ENCODE measurements at places on chromosomes 7 and 10.

- DNase-seq, result peak; percentile 65
Measured at GRCh38 chr7:134480730-134481129, 21.8 kb upstream of the AKR1B1 start.

GRCh38 chr10:124996854-124997215 is 54.9 kb downstream of the ZRANB1 start:
- DNase-seq, result no peak

DNA sequence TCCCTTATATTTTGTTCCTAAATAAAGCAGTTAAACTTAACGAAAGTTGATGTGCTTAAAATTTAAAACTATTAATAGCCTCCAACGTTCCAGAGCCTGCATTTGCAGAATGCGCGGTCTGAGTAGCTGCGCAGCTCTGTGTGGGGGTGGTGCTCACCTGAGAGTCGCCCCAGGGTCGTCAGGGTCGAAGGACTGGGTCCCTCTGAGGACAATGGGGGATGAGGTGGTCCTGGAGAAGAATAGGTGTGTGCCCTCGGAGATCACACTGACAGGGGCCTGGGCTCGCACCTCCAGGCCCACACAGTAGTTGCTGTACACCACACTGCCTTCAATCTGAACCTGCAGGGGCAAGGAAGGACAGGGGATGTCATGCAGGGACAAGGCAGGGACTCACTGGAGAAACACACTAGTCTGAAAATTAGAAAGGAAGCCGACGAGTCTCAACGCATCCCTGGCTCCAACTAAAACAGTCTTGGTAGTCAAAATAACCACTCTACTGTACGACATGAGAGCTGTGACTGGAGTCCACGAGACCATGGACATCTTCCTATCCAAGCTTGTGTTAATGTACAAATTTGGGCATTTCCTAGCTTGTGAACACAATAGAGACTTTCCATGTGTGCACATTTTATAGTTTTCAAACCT is 54.4 kb downstream of the PKD1L1 start:
- no peak for DNase-seq

DNA sequence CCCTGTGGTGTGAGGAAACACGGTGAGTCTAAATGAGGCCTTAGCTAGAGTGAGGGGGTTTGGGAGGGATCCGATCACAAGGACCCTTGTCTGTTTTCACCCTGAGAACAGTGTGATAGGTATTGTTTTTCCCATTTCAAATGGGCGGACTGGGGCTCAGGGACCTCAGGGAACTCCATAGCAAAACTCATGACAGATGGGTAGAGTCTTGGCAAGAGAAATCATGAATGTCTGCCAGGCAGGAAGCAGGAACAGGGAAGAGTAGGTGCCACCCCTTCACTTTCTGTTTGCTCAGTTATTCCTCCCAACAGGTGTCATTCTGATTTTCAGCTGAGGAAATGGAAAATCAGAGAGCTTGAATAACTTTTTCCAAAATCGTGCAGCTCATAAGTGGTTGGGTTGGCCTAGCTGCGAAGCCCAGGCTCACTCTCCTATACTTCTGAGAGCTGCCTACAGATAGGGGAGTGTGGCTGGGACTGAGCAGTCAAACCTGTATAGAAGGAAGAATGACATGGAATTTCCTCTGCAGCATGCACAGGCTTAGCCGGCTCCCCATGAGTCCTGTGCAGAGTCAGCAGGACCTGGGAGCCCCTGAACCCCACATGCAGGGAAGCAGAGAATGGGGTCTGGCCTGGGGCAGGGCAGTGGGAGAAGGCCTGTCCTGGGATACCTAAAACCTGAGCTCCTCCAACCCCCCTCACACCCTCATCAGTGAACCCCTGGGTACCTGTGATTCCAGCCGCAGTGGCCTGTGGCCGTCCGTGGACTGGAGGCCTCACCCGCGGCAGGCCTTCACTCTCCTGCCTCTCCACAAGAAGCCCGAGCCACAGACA is 17.6 kb upstream of the C10orf105 start:
- DNase-seq, result peak; percentile 16

DNA sequence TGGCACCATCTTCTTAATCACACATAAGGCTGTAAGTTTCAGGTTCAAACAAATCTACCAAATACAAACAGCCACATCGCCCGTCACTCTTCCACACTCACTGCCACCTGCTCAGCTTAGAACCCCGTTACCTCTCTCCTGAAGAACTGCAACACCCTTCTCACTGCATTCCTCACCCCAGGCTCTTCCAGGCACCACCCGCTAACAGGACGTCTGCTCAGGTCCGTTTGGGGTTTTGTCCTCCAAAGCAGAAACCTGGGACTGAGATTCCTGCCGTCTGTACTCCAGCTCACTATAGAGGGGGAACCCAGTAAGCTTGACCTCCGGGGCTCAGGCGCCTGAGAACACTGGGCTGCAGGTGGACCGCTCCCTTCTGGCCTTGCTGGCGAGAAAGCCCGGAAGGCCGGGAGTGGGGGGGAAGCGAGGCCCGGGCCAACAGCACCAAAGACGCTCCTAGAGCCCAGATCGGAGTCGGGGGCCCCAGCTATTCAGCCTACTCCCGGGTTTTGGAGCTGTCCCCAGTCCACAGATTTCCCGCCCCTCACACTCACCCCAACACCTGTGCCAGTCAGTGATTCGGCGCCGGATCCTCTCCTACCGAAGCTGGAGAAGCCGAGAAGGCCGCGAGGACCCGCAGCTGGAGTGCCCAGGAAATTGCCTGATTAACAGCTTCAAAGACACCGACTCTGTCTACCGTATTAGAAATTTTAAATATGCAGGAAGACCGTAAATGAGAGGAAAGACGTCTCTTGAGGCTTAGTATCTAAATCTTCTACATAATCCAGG is at the start of gene AP3M1:
Gene AP3M1, minus strand, starts transcription at position 625 of the 786 bp plus-strand sequence. CDS start 12,449 bp downstream, outside the sequence.
- peak; percentile 97 for DNase-seq

DNA sequence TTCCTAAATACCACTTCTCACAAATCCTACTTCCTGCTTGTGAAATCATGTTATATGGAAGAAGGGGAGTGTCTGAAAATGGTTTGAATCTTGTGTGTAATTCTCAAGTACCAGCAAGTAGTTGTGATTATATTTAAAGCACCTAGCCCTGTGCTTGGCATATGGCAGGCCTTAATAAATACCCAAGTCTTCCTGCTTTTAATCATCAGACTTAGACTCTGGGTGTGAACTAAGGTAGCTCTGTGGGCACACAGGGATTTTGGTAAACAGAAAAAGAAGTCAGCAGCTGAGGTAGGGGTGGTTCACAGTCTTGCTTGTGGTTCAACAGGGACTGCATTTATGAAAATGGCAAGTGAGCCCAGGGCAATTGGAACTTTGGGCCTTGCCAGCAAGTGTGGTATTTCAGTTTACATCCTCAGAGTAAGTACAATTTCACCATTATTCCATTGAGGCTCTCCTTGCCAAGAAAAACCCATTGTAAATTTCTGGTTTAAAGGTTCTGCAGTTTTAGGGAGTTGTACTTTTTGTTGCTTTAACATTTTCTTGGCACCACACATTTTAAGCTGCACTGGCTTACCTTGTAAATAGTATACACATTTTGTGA is 215.5 kb downstream of the AUTS2 start:
- no peak for DNase-seq

- DNase-seq, result no peak
Measured at GRCh38 chr7:37817996-37818720, 30.2 kb upstream of the NME8 start.

DNA sequence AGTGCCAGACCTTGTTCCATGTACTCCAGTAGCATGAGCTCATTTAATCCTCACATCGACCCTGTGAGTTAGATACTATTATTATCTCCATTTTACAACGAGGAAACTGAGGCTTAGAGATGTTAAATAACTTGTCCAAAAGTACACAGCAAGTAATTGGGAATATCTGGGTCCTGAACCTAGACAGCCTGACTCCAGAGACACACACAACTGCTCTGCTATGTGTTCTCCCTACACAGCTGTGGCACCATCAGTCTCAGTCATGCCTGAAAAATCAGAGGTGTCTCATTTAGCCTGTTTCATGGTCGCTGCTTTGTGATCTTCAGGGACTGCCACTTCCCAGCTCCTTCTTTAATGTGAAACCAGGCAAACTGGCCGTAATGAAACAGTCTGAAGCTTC is 56.5 kb downstream of the COL1A2 start:
- peak; percentile 53 for DNase-seq

GRCh38 chr7:71236230-71237105 is 104.5 kb downstream of the GALNT17 start:
- no peak for DNase-seq

DNA sequence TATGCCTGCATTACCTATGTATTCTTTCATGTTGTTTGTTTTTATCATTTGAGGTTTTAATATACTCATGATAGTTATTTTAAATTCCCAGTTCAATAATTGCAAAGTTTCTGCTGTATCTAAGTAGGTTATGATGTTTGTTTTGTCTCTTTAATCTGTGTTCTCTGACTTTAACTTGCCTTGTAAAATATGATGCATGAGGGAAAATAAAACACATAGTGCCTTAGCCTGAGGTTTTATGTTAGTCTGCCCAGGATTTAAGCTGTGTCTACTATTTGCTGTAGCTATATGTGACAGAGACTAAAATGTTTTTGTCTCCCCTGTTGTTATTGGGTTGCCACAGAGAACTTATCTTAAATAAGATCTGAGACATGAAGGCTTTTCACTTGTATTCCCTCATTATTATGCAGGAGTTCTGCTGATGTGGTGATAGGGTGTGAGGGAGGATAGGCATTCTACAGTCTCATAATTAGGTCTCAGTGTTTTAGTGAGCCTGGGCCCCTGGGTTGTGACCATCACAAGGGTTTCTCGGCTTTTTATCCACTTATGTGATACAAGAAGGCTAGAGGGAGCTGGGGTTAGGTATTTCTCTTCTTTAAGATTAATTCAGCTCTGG is 582.5 kb downstream of the CNTNAP2 start:
- peak; percentile 38 for DNase-seq

- no peak for DNase-seq
Measured at GRCh38 chr7:39681887-39682441, 58.6 kb downstream of the RALA start.

DNA sequence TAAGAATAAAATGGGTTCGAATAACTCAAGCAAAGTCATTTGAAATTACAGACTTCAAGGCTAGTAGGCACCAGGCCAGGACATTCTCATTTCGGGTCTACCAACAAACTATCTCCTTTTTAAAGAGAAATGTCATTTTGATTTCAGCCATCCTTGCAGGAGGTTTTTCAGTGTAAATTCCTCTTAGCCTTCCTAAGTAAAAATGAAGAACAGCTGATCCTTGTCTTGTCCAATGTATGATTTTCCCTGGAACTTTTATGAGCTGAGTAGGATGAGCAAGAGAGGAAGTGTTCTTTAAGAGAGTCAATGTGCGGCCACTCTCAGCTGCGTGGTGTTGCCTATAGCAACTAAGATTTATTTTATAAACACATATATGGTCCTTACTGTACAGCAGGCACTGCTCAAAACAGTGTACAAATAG is 110.1 kb downstream of the PLCE1 start:
- DNase-seq, result no peak
